ENCODE measurements at places on chromosomes 12 and 14. TPM values are rescaled to one million over a fixed set of nuclear protein-coding genes. Genes with fewer than 3 reads are reported as not detected.

IPO4 gene
- 71.7 TPM for total RNA-seq

PPP1R1A gene
- 0.24 TPM for total RNA-seq

CLEC4A gene
- not detected for total RNA-seq

VDR gene
- 3.0 TPM for total RNA-seq

ASPG gene
- 0.07 TPM for total RNA-seq

All from A549 treated with GW870086 at 1 μM for 4 hours (cell line).